ENCODE measurements at places on chromosomes 1 and 21. TPM values are rescaled to one million over a fixed set of nuclear protein-coding genes. Genes with fewer than 3 reads are reported as not detected.

- peaks cover 4% of the 10 kb centered on the region for H3K4me1 ChIP-seq
- H3K4me3 ChIP-seq = no peak overlapping the region
- no peaks in the 10 kb centered on the region for H3K36me3 ChIP-seq
- no peaks in the 10 kb centered on the region for H3K27me3 ChIP-seq
- DNase-seq = no peak
These were observed 1.8 kb downstream of the SYTL1 start for GRCh38 chr1:27343639-27344025.

DNA sequence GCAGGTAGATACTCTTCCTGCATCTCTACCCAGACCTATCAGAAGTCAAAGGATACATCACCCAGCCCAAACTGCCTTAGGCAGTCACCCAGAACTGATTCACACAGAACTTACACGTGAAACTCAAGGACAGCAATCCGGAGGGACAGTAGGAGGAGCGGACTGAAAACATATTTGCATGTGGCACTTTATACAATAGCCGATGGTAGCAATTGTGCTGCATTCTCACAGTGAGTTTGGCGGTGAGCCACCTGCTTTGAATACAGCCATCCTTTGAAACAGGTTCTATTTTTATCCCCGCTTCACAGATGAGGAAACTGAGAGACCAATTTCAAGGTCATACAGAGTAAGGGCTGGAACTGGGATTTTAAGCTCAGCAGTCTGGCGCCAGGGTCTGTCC is 69.5 kb downstream of the EDEM3 start:
- H3K4me3 ChIP-seq = no peak overlapping the region
- H3K27me3 ChIP-seq = no peaks in the 10 kb centered on the region
- H3K4me1 ChIP-seq = no peaks in the 10 kb centered on the region
- no peak overlapping the region for H3K27ac ChIP-seq
- no peak for DNase-seq

DNA sequence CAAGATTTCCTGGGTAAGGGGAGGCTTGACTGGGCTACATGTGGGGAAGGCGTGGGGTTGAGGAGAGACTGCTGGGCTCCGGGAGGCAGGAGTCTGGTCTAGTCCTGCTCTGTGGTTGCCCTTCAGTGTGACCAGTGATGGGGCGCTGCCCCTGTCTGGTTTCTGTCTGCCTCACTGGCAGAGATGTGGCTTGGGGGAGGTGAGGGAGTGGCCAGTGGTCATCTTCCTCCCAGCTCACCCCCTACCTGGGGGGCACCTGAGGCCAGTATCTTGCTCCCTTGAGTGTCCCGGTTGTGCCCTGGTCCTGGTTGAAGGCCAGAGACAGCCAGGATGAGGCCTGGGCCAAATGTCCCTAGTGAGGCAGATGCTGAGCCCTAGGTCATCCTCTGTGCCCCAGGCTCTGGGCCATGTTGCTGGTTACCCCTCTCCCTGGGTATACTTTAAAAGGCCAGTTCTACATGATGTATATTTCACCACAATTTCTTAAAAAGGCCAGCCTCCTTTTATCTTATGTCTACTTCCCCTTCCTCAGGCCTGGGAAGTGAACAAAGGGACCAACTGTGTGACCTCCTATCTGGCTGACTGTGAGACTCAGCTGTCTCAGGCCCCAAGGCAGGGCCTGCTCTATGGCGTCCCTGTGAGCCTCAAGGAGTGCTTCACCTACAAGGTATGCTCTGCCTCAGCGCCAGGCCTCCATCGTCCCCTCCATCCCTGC is 10.5 kb downstream of the FAAH start:
- H3K27ac ChIP-seq = no peak overlapping the region
- no peaks in the 10 kb centered on the region for H3K4me1 ChIP-seq
- H3K36me3 ChIP-seq = no peaks in the 10 kb centered on the region
- H3K4me3 ChIP-seq = no peak overlapping the region
- no peaks in the 10 kb centered on the region for H3K27me3 ChIP-seq

- no peak for DNase-seq
- H3K27me3 ChIP-seq = no peaks in the 10 kb centered on the region
- H3K36me3 ChIP-seq = no peaks in the 10 kb centered on the region
- H3K4me3 ChIP-seq = no peak overlapping the region
- no peaks in the 10 kb centered on the region for H3K4me1 ChIP-seq
These were observed 13.2 kb downstream of the CAPN9 start for GRCh38 chr1:230760360-230760827.

DNA sequence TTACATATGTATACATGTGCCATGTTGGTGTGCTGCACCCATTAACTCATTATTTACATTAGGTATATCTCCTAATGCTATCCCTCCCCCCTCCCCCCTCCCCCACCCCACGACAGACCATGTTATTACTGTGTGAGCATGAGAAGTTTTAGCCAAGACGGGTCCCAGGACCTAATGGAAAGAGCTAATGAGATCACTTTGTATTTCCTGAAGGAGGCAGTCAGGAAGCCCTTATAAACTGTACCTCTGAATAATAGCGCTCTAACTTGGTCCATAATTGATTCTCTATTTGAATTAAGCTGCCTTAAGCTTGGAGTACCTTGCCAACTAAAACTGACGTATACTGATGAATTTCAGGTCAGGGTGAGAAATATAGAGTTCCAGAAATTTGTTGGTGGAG is 4.1 kb upstream of the NEGR1 start:
- no peak overlapping the region for H3K4me3 ChIP-seq
- H3K27ac ChIP-seq = no peak overlapping the region
- no peaks in the 10 kb centered on the region for H3K36me3 ChIP-seq
- H3K4me1 ChIP-seq = no peaks in the 10 kb centered on the region

- H3K36me3 ChIP-seq = no peaks in the 10 kb centered on the region
- H3K27ac ChIP-seq = peak overlapping the region; percentile 29
- no peaks in the 10 kb centered on the region for H3K27me3 ChIP-seq
- no peak overlapping the region for H3K4me3 ChIP-seq
- no peaks in the 10 kb centered on the region for H3K4me1 ChIP-seq
These were observed 200.0 kb downstream of the SLC45A1 start for GRCh38 chr1:8517661-8518489.

DNA sequence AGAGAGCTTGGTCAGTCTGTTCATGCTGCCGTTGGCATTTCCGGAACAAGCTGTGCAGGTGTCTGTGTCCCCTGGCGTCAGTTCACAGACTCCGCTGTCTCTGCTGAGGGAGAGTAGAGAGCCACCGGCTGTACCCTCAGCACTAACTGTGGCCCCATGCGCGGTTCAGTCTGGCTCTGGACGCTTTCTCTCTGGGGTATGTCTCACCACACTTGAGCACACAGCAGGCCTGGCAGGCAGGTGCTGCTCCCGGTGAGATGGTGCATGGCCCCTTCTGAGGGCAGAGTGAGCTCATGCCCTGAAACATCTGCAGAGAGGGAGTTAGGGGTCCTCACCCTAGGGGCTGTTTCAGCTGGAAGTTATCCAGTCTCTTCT is 60.0 kb upstream of the TLR5 start:
- no peak overlapping the region for H3K4me3 ChIP-seq
- H3K27me3 ChIP-seq = no peaks in the 10 kb centered on the region
- H3K27ac ChIP-seq = no peak overlapping the region
- DNase-seq = no peak

DNA sequence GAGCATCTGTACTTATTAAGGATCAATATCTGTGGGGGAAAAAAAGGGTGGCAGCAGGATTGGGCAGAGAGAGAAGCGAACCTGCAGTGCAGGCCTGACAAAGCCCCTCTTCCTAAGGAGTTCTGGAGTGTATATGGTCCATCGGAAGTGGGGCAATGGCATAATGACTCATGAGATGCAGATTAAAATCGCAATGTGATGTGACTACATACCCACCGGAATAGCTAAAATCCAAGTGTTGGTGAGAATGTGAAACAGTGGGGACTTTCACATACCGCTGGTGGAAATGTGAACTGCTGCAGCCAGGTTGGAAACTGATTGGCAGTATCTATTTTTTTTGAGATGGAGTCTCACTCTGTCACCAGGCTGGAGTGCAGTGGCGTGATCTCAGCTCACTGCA is 8.2 kb upstream of the CREG1 start:
- H3K4me1 ChIP-seq = no peaks in the 10 kb centered on the region
- no peak overlapping the region for H3K4me3 ChIP-seq
- H3K27ac ChIP-seq = no peak overlapping the region
- H3K36me3 ChIP-seq = no peaks in the 10 kb centered on the region

- H3K4me1 ChIP-seq = no peaks in the 10 kb centered on the region
- no peak for DNase-seq
- H3K4me3 ChIP-seq = no peak overlapping the region
- no peaks in the 10 kb centered on the region for H3K27me3 ChIP-seq
- H3K27ac ChIP-seq = peak overlapping the region; percentile 65
These were observed 94.7 kb upstream of the GADD45A start for GRCh38 chr1:67590329-67590728.

DNA sequence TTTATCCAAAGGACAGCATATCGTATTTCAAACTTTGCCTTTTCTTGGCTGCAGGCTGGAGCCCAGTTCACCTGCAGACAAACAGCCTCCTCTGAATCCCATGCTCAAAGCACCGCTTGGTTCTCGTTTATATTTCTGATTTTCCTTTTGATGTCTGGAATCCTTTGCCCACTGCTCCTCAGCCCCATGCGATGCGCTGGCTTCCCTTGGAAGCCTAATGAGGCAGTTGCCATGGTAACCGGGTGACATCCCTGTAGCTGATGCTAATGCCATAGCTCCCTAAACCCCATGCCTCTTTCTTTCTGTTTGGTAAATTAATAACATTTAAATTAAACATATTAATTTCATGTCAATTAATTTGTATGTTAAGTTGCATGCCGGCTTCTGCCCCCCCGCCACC is 327.1 kb downstream of the PRDM2 start:
- no peak overlapping the region for H3K4me3 ChIP-seq
- no peak overlapping the region for H3K27ac ChIP-seq
- H3K4me1 ChIP-seq = no peaks in the 10 kb centered on the region
- no peaks in the 10 kb centered on the region for H3K36me3 ChIP-seq
- no peaks in the 10 kb centered on the region for H3K27me3 ChIP-seq
- no peak for DNase-seq

- no peaks in the 10 kb centered on the region for H3K4me1 ChIP-seq
- no peak overlapping the region for H3K27ac ChIP-seq
- H3K4me3 ChIP-seq = no peak overlapping the region
These were observed 196.7 kb upstream of the VAMP3 start for GRCh38 chr1:7574121-7575040.

Gene LRRN2
- total RNA-seq = 0.32 TPM

Gene PTPN7
- 1.4 TPM for total RNA-seq

Gene TINAGL1
- 187 TPM for total RNA-seq
